ENCODE measurements at places on chromosomes 6 and 20. TPM values are rescaled to one million over a fixed set of nuclear protein-coding genes. Genes with fewer than 3 reads are reported as not detected.

The PTPRA gene
- total RNA-seq: 43.4 TPM

- no peaks in the 10 kb centered on the region for H3K27me3 ChIP-seq
- H3K36me3 ChIP-seq: no peaks in the 10 kb centered on the region
- H3K4me1 ChIP-seq: no peaks in the 10 kb centered on the region
- no peak for DNase-seq
- no peak overlapping the region for H3K27ac ChIP-seq
Measured at GRCh38 chr20:10741060-10741459, 67.3 kb upstream of the JAG1 start.

DNA sequence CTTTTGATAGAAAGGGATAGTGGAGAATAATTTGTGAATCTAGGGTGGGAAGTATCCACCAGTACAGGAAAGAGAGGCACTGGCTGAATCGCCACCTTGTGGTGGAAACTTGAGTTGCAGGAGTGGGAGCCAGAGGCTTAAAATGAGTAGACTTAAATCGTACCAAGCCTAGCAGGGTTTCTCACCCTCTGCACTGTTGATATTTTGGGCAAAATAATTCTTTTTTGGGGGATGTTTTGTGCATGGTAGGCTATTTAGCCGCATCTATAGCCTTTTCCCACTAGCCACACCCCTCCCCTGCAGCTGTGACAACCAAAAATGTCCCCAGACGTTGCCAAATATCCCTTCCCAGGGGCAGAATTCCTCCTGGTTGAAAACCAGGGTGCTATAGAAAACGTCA, 119.1 kb downstream of the DHX35 start:
- H3K4me1 ChIP-seq: no peaks in the 10 kb centered on the region
- H3K27me3 ChIP-seq: peaks cover 6% of the 10 kb centered on the region
- H3K4me3 ChIP-seq: no peak overlapping the region
- DNase-seq: peak; percentile 74
- H3K27ac ChIP-seq: no peak overlapping the region

DNA sequence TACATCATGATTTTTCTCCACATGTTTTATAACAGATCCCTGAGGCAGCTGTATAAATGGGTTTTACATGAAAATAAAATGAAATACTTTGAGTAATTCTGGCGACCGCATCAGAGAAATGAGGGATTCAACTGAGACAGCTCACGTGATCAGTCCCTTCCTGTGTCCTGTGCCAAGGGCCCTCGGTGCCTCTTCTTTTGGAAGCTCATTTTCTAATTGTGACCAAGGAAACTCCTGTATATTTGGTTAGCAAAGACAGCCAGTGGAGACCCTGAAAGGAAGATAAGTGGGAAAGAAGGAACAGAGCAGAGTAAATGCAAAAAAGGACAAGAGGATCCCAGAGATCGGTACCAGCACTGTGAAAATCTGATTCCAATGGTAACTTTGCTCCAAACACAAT, 129.9 kb downstream of the FYN start:
- H3K4me3 ChIP-seq: no peak overlapping the region
- H3K27ac ChIP-seq: peak overlapping the region; percentile 80
- no peak for DNase-seq
- H3K36me3 ChIP-seq: peaks cover 4% of the 10 kb centered on the region

DNA sequence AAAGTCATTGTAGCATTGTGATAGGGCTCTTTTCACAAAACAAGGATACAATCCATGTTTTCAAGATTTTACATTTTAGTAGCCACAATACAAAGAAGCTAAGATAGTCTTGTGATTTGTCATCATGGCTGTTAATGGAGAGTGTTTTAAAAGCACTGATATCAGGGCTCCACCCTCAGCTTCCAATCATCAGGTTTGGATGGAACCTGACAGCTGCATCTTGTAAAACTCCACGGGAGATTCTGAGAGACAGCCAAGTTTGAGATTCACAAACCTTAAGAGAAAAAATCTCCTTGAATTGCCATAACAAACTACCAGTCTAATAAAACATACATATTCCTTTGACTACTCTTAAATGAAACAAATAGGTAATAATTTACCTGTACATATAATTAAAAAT, 280.2 kb downstream of the ESR1 start:
- H3K4me1 ChIP-seq: no peaks in the 10 kb centered on the region
- no peak overlapping the region for H3K4me3 ChIP-seq
- no peak overlapping the region for H3K27ac ChIP-seq
- no peak for DNase-seq
- no peaks in the 10 kb centered on the region for H3K27me3 ChIP-seq

DNA sequence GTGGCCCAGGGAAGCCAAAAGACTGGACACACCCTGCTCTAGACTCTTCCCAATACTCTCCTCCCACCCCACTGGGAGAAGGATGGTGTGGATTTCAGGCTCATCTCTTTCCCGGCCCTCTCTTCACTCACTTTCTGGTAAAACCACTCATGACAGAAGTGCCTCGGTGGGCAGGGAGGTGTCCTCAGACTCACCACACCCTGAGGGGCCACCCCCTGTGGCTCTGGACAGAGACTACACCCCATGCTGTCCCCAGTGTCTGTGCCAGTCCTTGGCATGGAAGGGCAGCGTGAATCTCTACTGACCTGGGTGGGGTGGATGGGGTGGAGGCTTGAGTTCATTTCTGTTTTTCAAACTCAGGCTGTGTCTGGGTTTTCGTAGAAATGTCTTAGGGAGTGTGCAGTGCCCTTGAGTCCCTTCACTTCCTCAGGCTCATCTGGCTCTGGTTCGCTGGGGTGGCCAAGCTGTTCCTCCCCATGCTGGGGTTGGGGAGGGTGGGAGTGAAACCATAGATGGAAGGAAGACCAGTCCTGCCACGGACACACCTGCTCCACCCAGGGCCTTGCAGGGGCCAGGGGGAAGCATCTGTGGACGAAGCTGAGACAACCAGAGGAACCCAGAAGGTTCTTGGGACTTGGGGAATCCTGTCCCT, 59.1 kb downstream of the EZR start:
- H3K4me1 ChIP-seq: no peaks in the 10 kb centered on the region
- no peaks in the 10 kb centered on the region for H3K27me3 ChIP-seq
- H3K36me3 ChIP-seq: peaks cover 10% of the 10 kb centered on the region
- H3K27ac ChIP-seq: no peak overlapping the region
- no peak for DNase-seq

DNA sequence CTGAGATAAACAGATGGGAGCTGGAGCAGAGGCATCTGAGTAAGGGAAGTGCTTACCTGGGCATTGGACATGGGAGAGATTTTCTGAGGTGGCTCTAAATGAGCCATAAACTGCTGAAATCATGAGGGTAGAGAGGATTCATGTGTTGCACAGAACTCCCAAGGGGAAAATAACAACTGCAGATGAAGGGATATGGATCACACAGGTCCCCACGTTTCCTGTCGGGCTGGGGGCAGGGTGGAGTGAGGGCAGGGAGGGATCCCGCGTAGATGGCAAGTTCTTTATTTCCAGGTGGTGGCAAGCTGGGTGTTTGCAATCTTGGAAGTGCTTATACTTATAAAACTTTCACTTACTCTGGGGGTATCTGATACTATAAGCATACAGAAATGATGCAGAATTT, 422.6 kb upstream of the FLRT3 start:
- H3K27me3 ChIP-seq: no peaks in the 10 kb centered on the region
- no peak overlapping the region for H3K27ac ChIP-seq
- H3K36me3 ChIP-seq: no peaks in the 10 kb centered on the region
- H3K4me3 ChIP-seq: no peak overlapping the region
- no peaks in the 10 kb centered on the region for H3K4me1 ChIP-seq
- no peak for DNase-seq

GRCh38 chr6:11835065-11835464, 56.5 kb upstream of the ADTRP start:
- H3K4me3 ChIP-seq: no peak overlapping the region
- H3K27me3 ChIP-seq: no peaks in the 10 kb centered on the region
- no peak overlapping the region for H3K27ac ChIP-seq
- peak; percentile 33 for DNase-seq

GRCh38 chr20:62350098-62350628, 16.9 kb downstream of the LAMA5 start:
- no peak overlapping the region for H3K4me3 ChIP-seq
- no peak for DNase-seq
- H3K27me3 ChIP-seq: no peaks in the 10 kb centered on the region
- no peak overlapping the region for H3K27ac ChIP-seq
- no peaks in the 10 kb centered on the region for H3K36me3 ChIP-seq
- H3K4me1 ChIP-seq: peaks cover 17% of the 10 kb centered on the region

DNA sequence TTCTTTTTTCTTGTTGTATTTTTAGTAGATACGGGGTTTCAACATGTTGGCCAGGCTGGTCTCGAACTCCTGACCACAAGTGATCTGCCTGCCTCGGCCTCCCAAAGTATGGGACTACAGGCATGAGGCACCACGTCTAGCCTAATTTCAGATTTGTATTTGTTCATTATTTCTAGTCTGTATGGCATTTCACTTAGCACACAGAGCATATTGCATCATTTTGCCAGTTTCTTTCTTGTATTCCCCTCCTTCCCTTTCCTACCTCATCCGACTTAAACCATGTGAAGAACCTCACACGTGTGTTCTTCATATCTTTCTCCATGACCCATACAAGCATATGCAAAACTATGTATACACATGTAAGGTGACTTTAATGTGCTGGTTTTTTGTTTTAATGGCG, 470.0 kb downstream of the CBLN4 start:
- no peak overlapping the region for H3K27ac ChIP-seq
- H3K4me1 ChIP-seq: no peaks in the 10 kb centered on the region
- H3K4me3 ChIP-seq: no peak overlapping the region
- DNase-seq: no peak
- no peaks in the 10 kb centered on the region for H3K27me3 ChIP-seq
- H3K36me3 ChIP-seq: no peaks in the 10 kb centered on the region

DNA sequence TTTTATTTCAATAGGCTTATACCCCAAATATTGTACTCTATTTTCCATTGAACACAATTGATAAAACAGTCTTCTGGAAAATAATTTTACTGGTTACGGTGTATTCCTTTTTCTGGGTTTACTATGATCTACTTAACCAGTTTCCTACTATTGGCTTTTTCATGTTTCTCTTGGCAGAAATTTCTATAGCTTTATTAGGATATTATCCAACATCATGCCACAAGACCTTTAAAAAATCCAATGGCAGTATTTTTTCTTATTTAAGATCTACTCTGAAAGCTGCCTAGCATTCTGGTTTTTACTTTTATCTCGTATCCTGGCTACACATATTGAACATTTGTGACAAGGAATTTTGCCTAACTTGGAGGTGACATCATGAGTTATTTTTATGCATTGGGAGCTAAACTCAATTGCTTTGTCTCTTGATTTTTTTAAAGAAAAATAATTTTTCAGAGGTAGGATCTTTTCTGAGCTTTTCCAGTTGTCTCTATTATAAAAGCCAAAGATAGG, 45.5 kb downstream of the SLC9A8 start:
- no peak overlapping the region for H3K27ac ChIP-seq
- no peaks in the 10 kb centered on the region for H3K36me3 ChIP-seq
- no peaks in the 10 kb centered on the region for H3K27me3 ChIP-seq
- H3K4me1 ChIP-seq: no peaks in the 10 kb centered on the region
- no peak for DNase-seq

DNA sequence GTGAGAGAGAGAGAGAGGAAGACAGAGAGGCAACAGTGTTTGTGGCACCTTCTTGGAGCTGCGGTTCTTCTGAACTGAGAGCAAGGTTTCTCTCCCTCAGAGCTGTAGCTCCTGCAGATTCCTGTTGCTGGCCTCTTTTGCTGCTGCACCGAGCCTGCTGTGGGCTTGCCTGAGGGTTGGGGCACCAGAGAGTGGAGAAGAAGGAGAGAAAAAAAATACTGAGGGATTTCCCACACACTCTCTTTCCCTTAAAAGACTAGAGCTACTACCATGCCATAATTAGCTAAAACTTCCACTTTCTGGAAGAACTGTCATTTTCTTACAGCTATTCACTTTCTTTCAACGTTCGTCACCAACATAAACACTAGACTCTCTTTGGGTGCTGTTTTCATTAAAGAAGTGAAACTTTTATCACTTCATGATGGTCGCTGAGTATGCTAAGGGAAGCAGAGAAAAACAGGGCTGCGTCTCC, 18.2 kb upstream of the ECI2 start:
- no peak for DNase-seq
- H3K27me3 ChIP-seq: no peaks in the 10 kb centered on the region
- H3K4me3 ChIP-seq: no peak overlapping the region
- H3K4me1 ChIP-seq: peaks cover 3% of the 10 kb centered on the region
- H3K36me3 ChIP-seq: no peaks in the 10 kb centered on the region

GRCh38 chr6:5764401-5764955, 242.2 kb downstream of the NRN1 start:
- H3K36me3 ChIP-seq: no peaks in the 10 kb centered on the region
- peaks cover 20% of the 10 kb centered on the region for H3K4me1 ChIP-seq
- H3K4me3 ChIP-seq: peak overlapping the region; percentile 24
- no peak for DNase-seq
- H3K27ac ChIP-seq: peak overlapping the region; percentile 83

DNA sequence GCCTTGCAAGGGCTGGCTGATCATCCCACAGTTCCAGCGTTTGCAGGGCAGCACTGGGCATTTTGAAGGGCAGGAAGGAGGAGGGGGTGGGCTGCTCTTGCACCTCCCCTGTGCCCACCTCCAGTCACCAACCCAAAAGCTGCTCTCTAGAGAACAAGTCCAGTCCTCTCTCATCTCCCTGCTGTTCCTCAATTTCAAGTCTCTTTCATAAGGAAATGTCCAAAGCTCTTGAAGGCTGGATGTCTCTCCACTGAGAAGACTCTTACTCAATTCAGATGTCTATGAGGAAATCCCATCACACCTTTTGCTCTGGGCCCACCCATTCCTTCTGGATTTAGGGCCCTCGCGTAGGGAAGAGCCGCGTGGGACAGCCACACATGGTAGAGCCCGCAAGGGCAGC, 31.7 kb downstream of the WRNIP1 start:
- no peaks in the 10 kb centered on the region for H3K36me3 ChIP-seq
- H3K4me3 ChIP-seq: no peak overlapping the region
- H3K27ac ChIP-seq: no peak overlapping the region
- peaks cover 32% of the 10 kb centered on the region for H3K4me1 ChIP-seq

DNA sequence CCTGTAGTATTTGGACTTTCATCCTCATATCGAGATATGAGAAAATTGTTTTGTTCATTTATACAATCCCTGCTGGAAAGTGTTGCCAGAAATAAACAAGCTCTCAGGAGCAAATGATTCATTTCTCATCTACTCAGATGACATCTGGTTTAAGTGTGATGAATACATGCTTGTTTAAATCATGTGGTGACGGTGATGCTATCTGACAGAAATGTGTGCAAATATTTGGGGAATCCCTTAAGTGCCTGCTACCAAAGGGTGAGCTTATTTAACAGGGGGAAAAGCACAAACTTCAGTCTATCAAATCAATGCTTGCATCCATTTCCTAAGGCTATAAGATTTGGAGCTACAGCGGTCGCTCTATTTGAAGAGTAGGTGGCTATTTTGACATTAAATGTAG, 368.3 kb upstream of the SASH1 start:
- no peaks in the 10 kb centered on the region for H3K4me1 ChIP-seq
- H3K36me3 ChIP-seq: no peaks in the 10 kb centered on the region
- DNase-seq: no peak
- H3K4me3 ChIP-seq: no peak overlapping the region
- H3K27me3 ChIP-seq: no peaks in the 10 kb centered on the region

Measured in heart left ventricle (tissue), 16 donors.